ENCODE measurements at places on chromosomes 4 and X.
A peak's percentile ranks its signal among the peaks of the same experiment; 100 is the strongest.

DNA sequence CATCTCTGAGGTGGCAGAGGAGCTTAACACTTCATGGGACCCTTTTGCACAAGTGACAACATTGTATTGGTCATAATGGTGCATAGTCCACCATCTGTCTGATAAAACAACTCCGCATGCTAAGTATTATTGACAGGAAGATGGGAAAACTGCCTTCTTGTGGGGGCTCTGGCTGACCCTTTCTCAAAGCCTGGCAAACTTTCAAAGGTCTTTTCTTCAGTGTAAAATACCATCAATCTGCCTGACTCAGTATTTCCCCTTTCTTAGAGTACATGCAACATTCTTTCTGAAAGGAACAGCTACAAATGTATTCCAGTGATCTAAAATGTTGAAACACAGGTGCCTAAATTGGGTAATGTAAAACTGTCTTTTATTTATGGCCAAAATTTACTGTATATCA lies 89.1 kb downstream of the NAA11 start:
- DNase-seq = no peak

DNA sequence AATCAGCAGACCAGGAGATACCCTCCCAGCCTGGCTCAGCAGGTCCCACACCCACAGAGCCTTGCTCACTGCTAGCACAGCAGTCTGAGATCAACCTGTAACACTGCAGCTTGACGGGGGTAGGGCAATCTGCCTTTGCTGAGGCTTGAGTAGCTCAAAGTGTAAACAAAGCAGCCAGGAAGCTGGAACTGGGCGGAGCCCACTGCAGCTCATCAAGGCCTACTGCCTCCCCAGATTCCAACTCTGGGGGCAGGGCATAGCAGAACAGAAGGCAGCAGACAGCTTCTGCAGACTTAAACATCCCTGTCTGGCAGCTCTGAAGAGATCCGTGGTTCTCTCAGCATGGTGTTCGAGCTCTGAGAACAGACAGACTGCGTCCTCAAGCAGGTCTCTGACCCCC lies 15.1 kb upstream of the GABRA2 start:
- no peak for DNase-seq

DNA sequence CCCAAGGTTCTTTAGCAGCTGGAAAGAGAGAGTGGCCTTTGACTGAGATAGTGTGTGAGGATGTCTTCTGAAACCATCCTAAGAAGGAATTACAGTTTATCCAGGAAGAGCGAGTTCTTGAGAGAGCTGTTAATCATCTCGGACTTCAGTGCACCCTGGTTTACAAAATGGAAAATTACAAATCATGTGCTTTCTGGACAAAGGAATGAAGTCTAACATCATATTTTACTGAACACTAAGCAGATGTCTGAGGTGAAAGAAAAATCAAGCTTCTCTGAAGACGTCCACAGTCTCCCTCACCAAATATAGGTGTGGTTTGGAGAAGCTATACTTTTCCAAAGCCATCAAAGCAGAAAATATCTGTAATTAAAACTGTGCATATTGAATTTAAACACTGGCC lies 30.8 kb upstream of the CYP2U1 start:
- no peak for DNase-seq

GRCh38 chr4:10204401-10205058 lies 87.9 kb upstream of the WDR1 start:
- DNase-seq = no peak

- DNase-seq = no peak
Observed at GRCh38 chr4:154004016-154004415, 215.1 kb upstream of the SFRP2 start.

DNA sequence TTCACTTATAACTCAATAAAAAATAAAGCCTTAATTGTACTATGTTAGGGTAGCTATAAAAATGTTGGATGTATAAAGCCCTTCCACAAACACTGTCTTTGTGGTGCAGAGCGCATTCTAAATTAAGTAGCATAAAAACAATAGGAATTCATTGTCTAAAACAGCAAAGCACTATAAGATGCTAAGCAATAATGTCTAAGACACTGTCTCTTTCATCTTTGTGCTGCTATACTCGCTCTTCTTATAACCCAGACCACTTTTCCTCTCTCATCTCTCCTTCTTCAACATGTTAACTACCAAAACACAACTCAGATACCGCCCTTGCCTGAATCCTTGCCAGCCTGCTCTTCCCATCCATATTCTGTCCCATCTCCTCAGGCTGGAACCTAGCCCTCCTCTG lies 170.0 kb downstream of the CENPC start:
- DNase-seq = no peak

DNA sequence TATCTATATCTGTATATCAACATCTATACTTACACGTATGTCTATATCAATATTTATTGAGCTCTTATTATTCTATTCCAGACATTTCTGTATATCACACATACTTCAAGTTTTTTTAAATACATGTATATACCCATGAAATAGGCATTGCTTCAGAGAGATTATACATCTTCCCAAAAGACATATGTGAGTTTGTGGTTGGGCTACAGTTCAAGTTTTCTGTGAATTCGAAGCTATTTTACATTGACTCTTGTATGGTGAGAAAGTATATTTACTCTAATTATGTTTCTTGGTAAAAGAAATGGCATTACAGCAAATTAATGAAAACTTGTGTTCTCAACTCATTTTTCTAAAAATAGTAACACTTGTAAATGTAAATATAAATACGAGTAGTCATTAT lies 46.8 kb upstream of the CTSO start:
- no peak for DNase-seq

DNA sequence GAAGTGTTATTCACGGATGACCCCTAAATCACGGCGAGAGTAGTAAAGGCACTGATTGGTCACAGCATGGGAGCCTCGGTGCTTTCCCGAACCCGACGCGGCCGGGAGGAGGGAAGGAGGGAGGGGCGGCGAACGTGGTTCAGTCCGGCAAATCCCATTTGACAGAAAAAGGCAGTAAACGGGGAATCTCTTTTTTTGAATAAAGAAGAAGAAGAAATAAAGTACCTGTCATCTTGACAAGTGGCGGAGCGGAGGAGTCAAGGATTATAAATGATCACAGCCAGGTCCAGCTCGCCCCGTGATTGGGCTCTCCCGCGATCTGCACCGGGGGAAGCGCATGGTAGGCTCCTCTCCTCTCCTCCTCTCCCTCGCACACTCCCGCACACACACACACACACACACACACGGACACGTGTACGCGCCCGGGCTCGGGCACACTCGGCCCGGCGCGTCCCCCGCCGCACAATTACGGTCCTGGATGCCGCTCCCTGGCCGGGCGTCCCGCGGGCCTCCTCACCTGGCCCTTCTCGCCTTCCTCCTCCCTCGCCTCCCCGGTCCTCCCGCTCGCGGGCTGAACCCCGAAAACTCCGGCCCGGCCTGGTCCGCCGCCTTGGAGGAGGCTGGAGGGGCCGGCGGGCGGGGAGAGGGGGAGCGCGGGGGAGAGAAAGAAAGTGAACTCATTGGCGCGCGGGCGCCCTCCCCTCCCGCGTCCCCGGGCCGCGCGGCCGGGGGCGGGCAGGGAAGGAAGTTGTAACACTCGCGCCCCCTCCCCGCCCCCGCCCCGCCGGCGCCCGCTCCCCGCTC lies 99.2 kb upstream of the TENM3 start:
- DNase-seq = peak; percentile 24

DNA sequence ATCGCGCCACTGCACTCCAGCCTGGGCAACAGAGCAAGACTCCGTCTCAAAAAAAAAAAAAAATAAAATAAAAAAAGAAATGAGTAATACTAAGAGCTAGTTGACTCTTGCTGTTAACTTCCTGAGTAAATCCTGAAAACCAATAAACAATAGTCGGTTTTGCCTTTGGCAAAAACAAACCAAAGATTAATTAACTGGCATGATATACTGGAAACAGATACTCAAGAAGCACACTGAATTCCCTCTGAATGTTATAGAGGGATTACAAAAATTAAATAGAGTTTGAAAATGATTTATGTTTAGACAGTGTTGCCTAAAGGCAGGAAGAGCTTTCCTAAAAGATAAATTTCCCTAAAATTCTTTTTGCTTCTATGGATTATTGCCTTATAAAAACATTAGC lies 1702.3 kb downstream of the STIM2 start:
- DNase-seq = no peak
